ENCODE measurements at places on chromosomes 2 and 18.

GRCh38 chr2:49686897-49687442, 532.7 kb upstream of the FSHR start:
- DNase-seq: no peak

DNA sequence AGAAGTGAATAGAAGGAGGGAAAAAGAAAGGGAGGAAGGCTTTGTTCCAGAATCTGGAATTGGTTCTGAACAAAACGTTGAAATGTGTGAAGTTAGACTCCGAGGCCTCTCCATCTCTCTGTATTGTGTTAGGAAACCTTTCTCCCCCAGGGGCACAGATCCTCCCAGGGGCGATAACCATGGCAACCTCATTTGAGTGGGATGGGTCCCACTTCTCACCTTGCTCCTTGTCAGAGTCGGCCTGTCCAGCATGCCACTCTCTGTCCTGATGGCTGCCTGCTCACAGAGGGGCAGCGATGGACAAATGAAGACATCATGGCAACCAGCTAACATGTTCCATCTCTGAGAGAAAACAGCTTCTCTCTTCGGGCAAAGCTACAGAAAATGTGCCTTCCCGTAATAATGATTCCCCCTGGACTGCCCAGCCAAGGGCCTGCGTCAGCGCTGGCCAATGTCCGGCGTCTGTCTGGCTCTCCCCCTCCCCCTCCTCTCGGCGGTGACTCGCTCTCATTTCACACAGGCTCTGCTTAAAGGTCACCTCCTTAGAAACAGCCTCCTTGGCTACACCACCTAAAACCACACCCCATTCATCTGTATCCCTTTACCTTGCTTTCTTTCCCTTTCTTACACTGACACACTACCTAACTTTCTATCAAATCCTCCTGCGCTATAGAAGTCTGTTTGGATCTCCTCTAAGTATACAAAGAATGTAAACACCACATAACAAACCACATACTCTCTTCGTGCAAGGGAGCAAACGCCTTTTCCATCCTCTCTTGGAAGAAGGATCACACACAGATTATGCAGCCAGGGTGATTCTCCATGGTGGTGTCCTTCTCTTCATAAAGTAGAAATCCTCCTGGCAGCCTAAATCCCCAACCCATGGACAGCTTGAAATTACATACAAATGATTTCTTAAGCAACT, 32.1 kb upstream of the TTC39C start:
- peak; percentile 25 for DNase-seq

DNA sequence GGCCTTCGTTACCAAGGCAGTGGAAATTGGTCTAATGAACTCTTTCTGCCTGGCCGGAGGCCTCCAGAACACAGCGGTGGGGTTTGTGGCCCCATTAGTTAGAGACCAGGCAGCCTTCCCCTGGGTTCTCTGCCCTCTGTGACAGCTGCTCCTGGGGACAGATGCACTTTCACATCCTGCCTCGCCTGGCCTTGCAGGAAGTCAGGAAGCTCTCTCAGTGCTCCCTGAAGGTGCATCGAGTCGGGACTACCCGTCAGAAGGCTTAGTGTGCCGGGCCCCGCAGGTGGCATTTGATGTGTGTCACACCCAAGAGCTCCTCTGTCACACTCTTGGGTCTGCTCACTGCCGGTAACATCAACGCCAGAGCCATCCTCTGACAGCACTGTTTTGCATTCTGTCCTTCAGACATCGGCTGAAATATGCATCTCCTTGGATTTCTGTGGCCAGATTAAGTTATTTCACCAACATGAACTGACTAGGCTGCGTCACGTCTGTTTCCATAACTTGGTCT, 158.3 kb downstream of the LDLRAD4 start:
- DNase-seq: no peak

GRCh38 chr2:283996-284794, 3.7 kb downstream of the ALKAL2 start:
- no peak for DNase-seq

- DNase-seq: no peak
Observed at GRCh38 chr18:28725876-28726275, 548.9 kb upstream of the CDH2 start.

DNA sequence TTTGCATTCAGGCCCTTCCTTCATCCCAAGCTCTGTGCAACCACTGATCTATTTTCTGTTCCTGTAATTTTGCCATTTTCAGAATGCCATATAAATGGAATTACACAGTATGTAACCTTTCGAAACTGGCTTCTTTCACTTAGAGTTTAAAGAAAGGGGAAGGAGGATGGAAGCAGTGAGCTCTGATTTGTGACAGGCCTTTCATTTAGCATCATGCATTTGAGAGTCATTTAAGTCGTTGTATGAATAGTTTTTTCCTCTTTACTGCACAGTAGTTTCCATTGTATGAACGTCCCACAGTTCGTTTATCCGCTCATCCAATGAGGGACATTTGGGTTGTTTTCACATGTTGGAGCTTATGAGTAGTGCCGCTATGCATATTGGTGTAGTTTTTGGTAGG, 67.0 kb downstream of the LBH start:
- DNase-seq: no peak

DNA sequence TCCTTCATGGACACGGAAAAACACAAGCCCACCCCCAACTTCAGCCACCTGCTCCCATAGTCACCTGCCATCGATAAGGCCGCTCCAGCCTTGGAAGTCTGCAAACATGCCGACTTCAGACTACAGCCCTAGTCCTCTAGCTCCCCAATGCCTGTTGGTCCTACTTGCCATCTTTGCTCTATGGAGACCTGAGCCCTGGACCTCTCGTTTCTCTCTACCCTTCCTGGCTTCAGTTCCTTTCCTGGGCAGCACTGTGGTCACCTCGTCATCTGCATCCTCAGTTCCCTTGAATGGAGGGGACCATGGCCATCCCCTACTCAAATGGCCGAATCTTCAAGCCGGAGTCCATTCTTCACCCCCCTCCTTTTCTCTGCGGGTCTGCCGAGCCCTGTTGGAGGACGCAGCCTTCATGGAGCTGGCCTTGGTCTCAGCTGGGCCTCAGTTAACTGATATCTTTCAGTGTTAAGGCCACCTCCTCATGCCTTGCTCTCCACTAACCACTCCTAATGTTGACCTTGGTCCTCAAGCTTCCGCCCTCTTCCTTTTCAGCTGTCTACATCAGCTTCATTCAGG, 47.7 kb upstream of the GBX2 start:
- no peak for DNase-seq

DNA sequence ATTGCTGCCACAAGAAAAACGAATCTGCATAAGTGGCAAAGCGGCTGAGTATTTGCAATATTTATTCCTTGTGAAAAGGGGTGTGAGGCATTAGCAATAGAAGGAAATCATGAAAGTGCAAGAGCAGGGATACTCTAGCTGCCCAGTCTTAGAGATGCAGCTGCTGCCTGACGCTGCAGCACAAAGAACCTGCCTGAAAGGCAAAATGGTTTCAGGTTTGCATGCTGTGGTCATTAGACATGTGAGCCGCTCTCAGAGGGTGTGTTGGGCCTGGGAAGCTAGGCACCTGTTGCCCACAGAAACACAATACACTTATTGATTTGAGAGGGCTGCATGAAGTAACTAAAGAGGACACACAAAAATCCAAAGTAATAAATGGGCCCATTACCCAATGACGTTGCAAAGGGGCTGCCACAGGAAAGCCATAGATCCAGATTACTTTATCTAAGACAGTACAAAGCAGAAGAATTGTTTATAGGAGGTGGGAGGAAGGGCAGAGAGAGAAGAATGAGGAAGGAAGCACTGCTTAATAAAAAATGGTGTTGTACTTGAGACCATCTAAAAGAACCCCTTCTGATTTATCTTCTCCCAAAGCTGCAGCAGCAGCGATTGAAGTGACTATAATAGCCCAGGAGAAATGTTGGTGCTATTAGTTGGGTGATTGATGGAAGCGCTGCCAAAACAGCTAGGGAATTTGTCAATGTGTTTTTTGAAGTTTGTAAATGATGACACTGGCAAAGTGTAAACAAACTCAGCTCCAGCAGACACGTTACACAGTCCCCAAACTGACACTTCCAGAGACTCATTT, 492.4 kb upstream of the ACVR2A start:
- peak; percentile 9 for DNase-seq

DNA sequence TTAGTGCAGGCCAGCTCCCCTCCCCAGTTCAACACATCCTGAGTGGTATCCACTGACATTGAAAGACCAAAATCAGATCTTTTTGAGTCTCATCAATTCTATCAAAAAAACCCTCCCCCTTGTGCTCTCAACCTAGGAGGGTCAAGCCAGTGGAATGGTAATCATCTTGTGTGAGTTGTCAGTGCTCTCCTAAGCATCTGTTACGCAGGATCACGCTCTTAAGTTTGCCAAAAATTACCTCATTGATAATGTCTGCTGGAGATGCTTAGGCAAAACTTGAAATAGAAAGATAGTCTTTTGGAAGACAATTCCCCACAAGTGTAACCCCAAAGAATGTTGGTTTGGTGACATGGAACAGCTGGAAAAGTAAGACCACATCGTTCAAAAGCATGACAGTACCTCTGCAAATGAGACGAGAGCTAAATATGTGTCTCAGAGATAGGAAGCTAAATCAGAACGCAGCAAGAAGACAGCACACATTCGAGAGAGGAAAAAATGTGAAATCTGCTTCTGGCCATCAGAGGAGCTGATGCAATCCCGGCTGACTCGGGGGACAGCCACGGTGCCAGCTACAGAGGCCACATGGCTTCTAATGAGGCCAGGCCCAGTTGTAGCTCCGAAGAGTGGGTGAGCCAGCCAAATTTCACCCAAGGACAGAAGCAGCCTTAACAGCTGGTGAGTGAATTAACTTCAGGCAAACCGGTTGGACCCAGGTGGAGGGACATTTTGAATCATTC, 753.9 kb downstream of the RNF144A start:
- DNase-seq: no peak

GRCh38 chr2:95059656-95060370, 34.3 kb downstream of the MAL start:
- DNase-seq: no peak

DNA sequence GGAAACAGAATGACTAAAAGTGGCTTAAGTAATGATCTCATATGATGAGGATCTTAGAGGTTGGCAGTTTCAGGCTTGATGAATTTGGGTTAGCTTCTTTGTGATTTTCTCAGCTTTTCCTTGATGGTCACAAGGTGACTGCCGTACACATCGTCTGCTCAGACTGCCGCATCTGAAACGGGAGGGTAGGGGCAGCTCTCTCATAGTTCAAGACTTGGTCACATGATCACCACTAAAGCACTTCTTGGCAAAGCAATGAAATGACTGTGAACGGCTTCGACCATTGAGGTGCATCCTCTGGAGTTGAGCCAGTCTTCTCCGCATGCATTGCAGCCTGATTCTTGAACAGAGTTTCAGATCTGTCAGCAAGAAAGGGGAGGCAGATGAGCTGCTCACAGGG, 43.8 kb downstream of the LPIN1 start:
- no peak for DNase-seq

DNA sequence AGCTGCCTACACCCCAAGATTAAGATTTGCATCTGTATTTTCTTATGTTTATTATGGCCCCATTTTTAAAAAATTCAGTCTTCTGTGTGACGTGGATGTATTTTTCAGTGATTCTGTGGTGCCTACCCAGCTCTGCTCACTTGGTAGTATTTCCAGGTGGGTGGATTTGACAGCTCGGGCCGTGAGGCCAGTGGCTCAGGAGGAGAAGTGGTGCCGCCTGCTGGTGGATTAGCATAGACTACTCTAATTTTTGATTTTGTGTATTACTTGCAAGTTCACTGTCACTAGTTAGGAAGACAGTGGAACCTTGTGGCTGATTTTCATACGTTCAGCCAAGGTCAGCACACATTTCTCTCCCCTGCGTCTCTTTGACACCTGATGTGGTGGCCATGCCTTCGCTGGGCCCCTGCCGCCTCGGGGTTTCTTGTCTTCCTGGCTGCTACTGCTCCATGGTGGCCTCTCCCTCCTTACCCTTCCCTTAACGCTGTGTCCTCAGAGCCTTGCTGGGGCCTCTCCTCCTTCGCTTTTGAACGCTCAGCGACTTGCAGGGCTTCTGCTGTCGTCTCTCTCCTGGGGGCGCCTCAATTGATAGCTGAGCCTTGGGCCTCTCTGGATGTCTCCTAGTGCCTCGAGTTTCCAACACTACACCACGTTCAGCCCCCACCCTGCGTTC, 89.4 kb downstream of the DGKD start:
- peak; percentile 68 for DNase-seq

GRCh38 chr2:225660262-225661131, 261.0 kb downstream of the NYAP2 start:
- peak; percentile 31 for DNase-seq

DNA sequence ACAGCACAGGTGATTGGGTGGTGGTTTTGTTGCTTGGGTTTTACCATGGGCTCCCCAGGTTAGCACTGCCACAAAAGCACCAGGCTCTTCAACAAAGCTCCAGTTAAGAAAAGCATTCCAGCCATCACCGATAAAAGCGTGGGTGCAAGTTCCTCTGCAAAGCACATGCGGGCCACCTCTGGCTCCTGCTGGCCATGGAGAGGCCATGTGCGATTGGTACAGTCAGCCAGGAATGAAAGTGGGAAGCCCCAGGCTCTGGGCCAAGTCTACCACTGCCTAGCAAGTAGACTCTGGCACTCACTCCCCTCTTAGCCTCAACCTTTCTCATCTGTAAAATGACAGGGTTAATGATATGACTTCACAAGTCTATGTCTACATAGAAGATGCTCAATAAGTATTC, 36.0 kb downstream of the BCL11A start:
- no peak for DNase-seq

DNA sequence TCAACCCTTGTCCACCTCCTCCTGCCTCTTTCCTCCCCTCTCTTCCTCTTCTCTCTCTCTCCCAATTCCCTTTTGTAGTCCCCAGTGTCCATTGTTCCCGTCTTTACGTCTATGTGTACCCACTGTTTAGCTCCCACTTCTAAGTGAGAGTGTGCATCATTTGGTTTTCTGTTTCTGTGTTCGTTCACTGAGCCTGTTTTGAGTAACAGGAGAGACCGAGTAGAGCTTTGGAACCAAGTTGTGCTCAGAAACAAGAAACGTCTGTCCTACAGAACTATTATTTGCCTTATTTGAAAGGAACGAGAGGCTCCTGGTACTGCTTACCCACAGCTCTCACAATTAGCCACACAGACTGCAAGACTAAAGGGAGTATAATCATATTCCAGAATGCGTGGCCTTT, 50.1 kb upstream of the MAPRE2 start:
- no peak for DNase-seq

DNA sequence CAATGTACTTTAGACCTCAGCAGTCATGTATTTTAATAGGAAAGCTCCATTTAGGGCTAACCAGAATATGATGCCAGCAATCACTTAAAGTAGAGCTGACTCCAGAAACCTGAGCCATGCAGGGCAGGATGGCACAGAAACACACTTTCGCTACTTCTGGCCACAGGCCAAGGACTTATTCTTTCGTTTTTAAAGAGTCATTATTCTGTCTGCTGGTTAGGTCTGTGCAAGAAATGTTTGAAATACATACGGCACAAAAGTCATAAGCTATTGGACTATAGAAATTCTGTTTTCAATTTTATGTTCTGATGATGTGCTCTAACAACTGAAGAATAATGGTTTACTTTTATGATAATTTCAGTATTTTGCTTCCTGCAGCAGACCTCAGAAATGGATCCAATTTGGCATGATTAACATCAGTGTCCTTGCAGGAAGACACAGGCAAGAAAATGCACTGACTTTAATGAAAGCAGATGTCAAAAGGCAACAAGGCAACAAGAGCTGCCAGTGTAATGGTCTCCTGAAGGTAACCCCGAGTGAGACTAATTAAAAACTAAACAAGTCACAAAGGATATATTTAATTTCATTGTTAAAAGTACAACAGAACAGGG, 114.4 kb upstream of the CHRNA1 start:
- no peak for DNase-seq

GRCh38 chr2:27954221-27954673, 63.7 kb downstream of the BABAM2 start:
- no peak for DNase-seq

- no peak for DNase-seq
Observed at GRCh38 chr18:39371996-39372395, 1806.4 kb upstream of the CELF4 start.
